ENCODE measurements at places on chromosomes 12 and 14.

DNA sequence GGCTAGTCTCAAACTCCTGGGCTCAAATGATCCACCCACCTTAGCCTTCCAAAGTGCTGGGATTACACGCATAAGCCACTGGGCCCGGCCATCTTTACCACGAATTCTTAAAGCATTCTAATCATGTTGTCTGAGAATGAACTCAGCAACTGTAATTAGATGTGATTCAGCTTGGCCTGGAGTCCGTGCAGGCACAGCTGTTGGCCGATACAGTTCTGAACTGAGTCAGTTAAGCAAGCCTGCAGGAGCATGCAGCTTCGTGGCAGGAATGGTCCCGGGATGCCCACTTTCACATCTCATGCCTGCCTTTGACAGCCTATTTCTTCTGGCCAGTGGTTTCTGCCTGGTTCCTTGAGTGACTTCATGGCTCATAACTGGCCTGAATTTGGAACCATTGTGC is 194.1 kb downstream of the ANO6 start:
- DNase-seq: no peak

DNA sequence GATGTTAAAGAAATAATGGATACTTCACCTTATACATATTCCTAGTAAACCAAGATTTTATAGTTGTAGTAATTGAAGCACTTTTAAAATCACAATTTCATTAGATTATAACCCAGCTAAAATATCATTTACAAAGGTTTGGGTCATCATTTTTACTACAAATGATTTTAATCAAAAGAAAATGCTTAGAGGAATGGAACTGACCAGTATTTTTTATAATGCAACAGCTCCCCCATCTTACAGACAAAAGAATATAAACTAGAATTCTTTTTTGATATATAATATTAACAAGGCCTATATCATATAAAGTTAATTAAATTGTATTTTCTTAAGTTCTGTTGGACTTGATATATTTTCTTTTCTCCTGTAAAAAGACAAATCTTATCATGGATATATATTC is 20.4 kb upstream of the LRFN5 start:
- no peak for DNase-seq

DNA sequence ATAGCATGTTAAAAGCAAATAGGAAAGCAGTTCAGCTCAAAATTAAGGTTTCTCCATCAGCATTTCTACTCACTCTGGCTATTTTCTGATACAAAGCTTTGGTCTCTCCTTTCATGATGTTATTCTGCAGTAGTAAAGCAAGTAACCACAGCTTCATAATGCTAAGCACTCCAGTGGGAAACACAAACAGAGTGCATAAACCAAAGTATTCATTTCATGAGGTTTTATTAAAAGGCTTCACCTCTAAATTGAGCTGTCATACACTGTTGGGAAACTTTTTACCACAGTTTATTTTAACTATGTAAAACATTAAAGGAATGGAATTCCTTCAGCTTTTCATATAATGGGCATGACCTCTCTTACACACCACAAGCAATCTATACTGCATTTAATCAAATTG is 157.9 kb upstream of the LMO3 start:
- no peak for DNase-seq

GRCh38 chr14:20550926-20551325 is 9.9 kb downstream of the RNASE9 start:
- DNase-seq: no peak

DNA sequence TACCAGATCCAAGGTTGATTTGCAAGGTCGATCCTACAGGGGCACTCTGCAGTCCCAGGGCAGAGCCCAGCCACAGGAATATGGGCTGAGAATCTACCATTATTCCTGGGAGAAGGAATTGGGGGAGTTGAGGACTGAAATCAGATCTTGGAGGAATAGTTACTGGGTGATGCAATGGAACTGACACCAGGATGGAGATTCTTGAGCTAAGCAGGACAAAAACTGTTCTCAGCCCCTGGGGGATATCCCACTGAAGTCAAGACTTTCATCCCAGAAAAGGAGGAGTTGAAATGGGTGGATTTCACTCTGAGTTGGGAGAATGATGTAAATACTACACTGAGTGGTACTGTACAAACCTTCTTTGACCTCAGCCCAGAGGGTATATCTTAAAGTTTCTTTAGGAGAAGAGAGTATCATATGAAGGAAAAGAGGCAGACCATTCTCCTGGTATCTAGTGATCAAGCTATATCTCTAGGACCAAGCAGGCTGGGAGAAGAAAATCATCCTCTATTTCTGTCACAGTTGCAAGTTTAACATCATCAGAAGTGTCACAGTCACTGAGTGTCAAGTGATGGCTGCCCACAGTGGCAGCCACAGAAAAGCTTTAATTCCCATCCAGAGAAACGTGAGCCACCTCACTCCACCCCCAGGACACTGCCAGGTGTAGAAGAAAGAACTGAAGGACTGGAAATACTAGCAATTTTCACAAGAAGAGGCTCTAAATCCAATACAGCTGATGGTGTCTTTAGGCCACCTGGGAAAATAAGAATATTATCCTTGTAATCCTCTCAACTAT is 181.9 kb downstream of the NUAK1 start:
- no peak for DNase-seq

DNA sequence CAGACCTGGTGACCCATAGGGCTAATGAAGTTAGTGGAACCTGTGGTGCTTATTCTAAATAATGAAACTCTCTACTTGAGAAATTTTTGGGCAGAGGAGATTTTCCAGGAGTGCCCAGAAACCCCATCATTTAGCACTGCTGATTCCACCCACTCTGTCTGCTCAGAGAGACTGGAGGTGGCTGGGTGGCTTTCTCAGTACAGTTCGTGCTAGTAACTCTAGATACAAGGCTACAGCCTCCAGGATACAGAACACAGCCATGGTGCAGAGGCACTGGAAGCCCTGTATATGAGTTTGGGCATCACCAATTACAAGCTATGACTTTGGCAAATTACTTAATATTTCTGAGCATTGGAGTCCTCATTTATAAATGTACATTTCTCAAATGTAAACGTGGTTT is 32.4 kb downstream of the CCDC177 start:
- DNase-seq: no peak
